ENCODE measurements at places on chromosomes 6 and 20.

- DNase-seq = no peak
Observed at GRCh38 chr20:15835811-15836210, 737.4 kb downstream of the KIF16B start.

DNA sequence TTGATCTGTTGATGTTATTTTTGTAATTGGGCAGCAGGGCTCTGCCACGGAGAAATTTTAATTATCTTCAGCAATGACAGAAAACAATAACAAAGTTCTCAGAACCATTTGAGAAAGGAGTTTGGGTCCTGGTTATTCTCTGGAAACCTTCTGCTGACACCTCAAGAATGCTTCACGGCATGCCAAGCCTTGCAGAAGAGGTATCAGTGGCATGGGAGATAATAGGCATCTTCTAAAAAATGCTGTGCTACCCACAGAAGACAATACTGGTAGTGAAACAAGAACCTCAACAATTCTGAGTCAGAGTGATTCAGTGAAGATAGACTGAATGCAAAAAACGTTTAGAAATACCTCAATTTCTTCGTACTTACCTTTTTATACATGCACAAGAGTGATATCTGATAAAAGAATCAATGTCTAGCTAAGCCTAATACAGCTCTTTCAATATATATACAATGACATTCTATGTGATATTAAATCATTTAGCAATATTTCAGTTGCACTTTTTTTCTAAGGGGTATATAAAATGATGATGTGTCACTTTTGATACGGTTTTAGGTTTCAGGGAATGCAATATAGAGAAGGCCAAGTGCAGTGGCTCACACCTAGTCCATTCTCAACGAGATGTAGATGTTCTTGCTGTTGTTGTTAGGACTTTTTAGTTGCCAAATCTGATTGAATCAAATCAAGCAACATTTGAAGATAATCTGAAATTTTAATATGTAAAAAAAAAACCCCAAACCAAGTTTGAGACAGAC is 110.4 kb upstream of the COL21A1 start:
- no peak for DNase-seq

DNA sequence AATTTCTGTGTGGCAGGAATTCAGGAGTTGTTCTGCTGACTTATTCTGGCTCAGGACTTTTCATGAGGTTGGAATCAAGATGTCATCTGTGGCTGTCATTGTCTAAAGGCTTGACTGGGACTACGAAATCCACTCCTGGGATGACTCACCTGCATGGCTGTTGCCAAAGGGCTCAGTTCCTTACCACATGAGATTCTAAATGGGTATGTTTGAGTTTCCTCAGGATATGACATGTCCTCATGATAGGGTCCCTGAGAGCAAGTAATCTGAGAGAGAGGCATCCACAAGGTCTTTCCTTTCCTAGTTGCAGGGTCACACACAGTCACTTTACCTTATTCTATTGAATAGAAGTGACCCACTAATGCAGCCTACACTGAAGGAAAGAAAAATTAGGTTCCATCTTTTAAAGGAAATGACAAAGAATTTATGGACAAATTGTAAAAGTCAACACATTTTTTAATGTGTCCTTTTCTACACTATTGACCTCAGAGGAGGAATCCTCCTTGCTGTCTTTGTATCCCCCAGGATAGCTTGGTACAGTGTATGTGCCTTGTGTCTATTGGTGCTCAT is 1025.0 kb upstream of the GJE1 start:
- DNase-seq = no peak

GRCh38 chr20:41483553-41483930 is 116.9 kb upstream of the EMILIN3 start:
- DNase-seq = no peak

DNA sequence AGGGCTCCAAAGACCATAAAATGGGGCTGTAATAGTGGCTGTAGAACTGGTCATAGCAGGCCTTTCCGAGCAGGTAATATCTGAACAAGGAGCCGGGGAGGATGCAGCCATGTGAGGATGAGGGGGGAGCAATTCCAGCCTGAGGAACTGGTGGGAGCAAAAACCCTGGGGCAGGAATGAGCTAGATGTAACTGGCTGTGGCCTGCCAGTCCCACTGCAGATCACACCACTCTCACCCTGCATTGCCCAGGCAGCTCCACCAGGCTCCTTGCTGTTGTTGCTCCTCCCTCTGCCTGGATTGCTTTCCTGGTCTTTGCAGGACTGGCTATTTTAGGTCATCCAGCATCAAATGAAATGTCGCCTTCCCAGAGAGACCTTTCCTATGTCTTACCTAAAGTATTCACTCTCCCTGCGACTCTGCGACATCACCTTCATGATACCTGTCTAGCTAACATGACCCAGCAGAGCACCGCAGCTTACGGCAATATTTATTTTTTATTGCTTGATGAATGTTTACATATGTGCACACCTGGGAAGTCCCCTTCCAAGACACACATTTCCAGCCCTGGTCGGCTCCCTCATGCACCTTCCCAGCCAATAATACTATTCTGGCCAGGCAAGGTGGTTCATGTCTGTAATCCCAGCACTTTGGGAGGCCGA is 2.4 kb upstream of the ZFP64 start:
- DNase-seq = no peak

Data from stimulated activated CD4-positive, alpha-beta T cell treated with anti-CD3 and anti-CD28 coated beads, TNF-alpha, amount 100 ng/mL, for 48 hours (primary cell).